Muscle of leg (tissue), 16 donors: ENCODE measurements at places on chromosomes 16 and 17. TPM values are rescaled to one million over a fixed set of nuclear protein-coding genes. Genes with fewer than 3 reads are reported as not detected.
A peak's percentile ranks its signal among the peaks of the same experiment; 100 is the strongest.

DNA sequence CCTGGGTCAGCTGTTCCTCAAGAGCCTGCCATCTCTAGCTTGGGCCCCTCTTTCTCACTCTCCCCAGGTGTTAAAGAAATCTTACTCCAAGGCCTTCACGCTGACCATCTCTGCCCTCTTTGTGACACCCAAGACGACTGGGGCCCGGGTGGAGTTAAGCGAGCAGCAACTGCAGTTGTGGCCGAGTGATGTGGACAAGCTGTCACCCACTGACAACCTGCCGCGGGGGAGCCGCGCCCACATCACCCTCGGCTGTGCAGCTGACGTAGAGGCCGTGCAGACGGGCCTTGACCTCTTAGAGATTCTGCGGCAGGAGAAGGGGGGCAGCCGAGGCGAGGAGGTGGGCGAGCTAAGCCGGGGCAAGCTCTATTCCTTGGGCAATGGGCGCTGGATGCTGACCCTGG is 6.8 kb downstream of the CNP start:
- no peak for DNase-seq

DNA sequence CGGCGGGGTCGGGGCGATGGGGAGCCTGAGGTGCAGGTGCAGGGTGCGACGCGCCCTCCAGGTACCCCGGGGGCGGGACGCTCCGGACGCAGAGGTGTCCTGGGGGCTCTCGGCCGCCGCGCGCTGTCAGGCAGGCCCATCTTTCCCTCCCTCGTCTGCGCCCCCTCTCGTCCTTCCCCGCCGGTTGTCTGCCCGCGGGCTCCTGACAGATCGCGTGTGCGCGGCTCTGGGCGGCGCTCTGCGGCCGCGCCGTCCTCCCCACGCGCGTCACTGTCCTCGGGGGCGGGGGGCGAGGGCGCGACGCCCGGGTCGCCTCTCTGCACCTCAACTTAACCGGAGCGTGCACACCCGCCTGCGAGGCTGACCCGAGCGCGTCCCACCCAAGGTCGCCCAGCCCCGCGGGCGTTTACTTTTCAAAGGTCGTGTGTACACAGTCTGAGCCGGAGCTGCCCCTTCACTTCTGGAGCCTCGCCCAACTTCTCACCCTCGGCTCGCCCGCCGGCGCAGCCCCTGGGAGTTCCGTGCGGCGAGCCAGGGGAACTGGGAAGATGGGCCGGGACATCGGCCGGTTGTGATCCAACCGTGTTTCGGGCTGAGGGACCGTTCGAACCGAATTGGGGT is 512 bp downstream of the AKAP1 start:
- DNase-seq: peak; percentile 74

The DPEP1 gene
- polyA plus RNA-seq: 1.3 TPM

The CCL3 gene
- polyA plus RNA-seq: 11.8 TPM

DNA sequence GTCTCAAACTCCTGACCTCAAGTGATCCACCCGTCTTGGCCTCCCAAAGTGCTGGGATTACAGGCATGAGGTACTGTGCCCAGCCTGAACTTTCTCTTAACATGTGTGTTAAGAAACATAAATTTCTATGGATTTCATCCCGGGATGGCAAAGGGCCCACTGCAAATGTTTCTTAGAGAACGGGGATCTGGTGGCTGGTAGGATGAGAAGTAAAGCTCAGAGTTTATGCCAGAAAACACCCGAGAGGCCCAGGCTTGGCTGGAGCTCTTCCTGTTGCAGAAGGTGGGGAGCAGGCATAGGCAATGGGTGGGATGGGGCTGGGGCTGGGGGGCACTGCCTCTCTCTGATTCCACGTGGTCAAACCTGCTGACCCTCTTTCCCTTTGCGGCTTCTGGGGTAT is 5.6 kb upstream of the CARHSP1 start:
- peak; percentile 85 for DNase-seq

The MAPT gene
- polyA plus RNA-seq: 8.8 TPM

The HBQ1 gene
- 1.7 TPM for polyA plus RNA-seq

DNA sequence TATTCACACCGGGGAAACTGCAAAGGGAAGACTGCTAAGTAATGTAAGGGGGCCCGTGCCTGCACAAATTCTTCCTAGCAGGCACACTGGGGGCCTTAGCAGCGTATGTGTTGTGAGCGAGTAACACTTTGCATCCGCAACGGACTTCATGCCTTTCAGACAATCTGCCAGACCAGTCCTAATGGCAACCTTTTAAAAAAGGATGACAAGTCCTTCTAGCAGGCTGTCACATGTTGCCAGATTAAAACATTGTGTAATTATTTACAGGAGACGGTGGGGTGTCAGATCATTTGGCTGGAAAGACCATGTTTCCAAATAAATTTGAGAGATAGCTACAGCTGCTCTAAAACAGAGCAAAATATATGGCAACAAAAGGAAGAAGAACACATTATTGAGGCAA is 46.1 kb downstream of the CPPED1 start:
- no peak for DNase-seq

- no peak for DNase-seq
These were observed 8.8 kb downstream of the PCGF2 start for GRCh38 chr17:38739305-38739704.

DNA sequence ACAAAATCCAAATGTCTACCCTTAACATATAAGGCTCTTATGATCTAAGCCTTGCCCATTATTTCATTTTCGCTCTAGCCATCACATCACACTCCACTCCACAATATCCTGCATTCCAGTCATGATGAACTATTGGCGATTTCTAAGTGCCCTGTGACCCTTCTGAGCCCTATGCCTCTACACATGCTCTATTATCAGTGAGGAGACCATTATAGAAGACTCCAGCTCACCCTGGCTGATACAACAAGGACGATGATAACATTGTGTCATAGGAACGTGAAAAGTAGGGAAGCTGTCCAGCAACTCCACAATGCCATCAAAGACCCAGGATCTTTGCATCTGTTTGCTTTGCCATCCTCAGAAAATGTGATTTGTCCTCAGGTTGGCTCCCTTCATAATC is 29.6 kb upstream of the GNAO1 start:
- DNase-seq: no peak

- DNase-seq: peak; percentile 69
These were observed 418 bp downstream of the SOCS3 start for GRCh38 chr17:78359321-78359996.

DNA sequence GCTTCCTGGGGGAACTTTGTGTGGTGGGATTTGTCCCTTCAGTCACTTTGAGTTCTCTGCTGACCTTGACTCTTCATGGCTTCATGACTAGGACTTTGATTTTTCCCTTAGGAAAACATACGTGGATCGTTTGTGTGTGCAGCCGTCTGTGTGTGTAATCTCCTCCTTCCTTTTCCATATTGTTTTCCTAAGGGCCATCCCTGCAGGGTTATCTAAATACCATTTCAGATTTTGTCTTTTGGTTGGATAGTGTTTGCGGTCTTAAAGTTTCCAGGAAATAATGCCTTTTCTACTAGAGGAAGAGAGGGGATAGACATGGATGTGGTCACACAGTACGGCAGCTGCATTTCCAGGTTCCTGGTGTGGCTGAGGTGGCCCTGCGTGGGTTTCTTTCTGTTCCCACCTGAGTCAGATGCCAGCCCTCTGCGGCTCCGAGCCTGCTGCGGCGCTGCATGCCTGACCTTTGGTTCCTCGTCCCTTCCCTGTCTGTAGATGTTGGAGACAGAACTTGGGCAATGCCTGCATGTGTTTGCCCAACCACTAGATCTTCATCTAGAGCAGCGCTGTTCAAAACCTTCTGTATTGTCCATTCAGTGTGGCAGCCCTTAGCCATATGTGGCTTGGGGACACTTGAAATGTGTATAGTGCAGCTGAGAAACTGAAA is 72.0 kb upstream of the LGALS9 start:
- no peak for DNase-seq
